ENCODE measurements at places on chromosomes 16 and 17.

DNA sequence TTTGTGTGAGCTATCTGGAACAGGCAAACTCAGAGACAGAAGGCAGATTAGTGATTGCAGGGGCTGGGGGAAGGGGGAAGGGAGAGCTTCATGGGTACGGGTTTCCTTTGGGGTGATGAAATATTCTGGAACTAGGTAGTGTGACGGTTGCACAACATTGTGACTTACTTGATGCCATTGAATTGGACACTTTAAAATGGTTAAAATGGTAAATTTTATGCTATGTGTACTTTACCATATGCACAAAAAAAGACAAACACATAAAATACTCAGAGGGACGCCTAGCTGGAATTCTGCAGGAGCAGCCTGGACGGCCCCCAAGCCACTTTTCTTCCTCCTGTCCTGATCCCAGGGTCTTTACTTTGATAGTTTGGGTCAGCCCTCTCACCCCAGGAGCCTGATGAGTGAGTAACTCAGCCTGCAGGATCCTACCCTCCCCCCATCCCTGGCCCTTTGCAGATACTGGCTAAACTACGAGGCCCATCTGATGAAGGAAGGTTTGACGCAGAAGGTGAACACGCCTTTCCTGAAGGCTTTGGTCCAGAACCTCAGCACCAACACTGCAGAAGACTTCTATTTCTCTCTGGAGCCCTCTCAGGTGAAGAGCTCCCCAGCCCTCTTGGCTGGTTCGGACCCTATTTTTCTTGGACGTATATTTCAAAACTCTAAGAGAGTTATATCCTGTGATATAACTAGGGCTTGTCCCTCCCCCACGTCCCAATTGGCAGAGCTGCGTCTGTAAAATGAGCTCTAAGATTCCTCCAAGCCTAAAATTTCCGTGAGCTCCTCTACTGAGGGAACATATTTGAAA lies 7.8 kb downstream of the ADGRG3 start:
- no peak for DNase-seq

DNA sequence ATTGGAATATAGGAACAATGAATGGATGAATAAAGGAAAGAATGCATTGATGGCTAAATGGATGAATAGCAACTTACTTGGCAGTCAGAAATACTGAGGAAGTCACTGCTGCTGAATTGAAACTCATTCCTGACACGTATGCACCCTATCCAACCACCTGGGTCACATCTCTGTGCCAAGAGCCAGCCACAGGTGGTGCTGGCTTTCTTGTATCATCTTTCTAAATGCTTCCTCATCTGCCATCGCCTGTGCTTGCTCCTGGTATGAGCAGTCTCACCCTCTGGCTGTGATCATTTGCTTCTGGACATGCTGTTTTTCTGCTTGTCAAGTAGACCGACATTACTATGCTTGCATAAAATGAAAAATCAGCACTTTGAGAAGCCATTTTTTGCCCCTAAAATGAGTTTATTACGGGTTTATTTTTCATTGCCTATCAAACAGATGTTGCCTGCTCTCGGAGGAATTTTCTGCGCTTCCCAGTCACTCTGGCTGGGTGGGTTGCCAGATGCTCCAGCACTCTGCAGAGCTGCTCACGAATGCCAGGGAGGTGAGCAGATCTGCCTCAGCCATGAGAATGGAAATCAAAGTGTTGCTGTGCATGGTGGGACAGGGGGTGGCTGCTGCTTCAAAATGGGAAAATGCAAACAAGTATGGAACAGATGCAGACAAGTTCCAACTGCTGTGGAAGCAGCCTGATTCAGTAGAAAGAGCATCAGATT lies 1349.6 kb upstream of the CDH8 start:
- DNase-seq: no peak

GRCh38 chr16:27779641-27780164 lies 229.8 kb downstream of the KATNIP start:
- no peak for DNase-seq

GRCh38 chr17:74449773-74450172 lies 16.7 kb upstream of the CD300A start:
- no peak for DNase-seq

DNA sequence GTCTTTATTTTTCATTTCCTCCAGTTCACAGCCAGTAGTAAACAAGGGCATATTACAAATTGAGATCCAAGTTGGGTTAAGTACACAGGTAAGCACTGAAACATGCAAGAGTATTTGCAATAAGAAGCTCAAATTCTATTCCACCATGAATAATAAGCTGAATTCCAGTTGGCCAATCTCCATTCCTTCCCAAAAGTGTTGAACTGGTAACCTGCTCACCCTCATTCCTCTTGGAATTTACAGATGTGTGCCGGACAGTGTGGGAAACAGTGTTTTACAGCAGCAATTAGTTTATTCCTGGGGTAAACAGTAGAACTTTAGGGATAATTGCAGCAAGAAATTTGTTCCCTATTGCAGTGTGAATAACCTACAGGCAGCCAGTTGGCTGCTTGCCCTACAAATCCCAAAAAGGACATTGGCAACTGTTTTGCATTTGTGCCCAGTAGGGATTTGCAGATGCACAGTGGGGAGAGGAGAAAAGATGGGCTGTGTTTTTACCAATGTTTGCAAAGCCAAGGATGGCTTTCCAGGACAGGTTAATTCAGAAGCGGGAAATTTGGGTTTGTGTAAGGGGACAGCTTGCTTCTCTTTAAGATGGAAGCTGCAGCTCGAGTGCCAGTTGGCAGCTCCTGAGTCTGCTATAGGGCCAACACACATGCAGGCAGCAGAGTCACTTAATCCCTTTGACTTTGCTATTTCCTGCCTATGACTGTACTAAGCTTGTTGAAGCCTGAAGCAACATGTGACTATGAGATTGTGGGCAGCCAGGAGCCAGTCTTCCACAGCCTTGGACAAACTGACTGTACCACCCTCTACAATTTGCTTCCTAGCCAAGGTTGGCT lies 318.9 kb downstream of the MAP2K6 start:
- no peak for DNase-seq

GRCh38 chr17:65345261-65346005 lies 208.3 kb downstream of the RGS9 start:
- DNase-seq: no peak

GRCh38 chr17:45679426-45679825 lies 104.7 kb upstream of the CRHR1 start:
- DNase-seq: no peak

All from stimulated activated CD4-positive, alpha-beta T cell treated with anti-CD3 and anti-CD28 coated beads, Interleukin-15, amount 100 ng/mL, for 48 hours (primary cell).